Endodermal cell (in vitro differentiated cells): ENCODE measurements at places on chromosomes 5 and 9. TPM values are rescaled to one million over a fixed set of nuclear protein-coding genes. Genes with fewer than 3 reads are reported as not detected.

Gene FSTL4
- 5.4 and 5.5 TPM in 2 replicates for total RNA-seq

Gene NFX1
- total RNA-seq: 24.0 and 25.0 TPM in 2 replicates

Gene BSPRY
- 17.9 to 30.3 TPM (median 19.7 TPM) in 3 replicates for total RNA-seq

Gene TRIM36
- total RNA-seq: 17.3 and 18.6 TPM in 2 replicates
